Activated naive CD4-positive, alpha-beta T cell (primary cell): ENCODE measurements at places on chromosomes 13 and 19.
A peak's percentile ranks its signal among the peaks of the same experiment; 100 is the strongest.

GRCh38 chr19:15866636-15867035, 31.2 kb downstream of the CYP4F2 start:
- DNase-seq: no peak

- no peak for DNase-seq
These were observed 125.2 kb downstream of the KDM4B start for GRCh38 chr19:5093948-5094718.

GRCh38 chr19:23699521-23699860, 12.5 kb upstream of the ZNF675 start:
- no peak for DNase-seq

DNA sequence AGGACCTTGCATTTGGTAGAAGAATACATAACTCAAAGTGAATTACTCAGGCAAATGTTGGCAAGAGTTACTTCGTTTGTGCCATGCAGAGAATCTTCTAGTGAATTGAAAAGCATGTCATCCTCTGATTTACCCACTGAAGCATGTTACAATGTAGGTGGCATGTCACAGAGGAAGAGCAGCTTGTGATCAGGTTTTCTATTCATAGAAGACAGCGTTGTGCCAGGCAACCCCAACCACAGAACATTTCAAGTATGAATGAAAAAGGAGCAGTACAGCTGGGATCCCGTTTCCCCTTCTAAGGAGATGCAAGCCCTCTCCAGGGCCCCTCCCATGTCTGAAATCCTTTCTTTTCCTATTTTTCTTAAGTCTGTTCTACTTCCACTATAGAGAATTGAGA, 6.0 kb upstream of the KATNAL1 start:
- no peak for DNase-seq

- no peak for DNase-seq
These were observed 74.4 kb downstream of the MAP4K1 start for GRCh38 chr19:38543286-38543806.

DNA sequence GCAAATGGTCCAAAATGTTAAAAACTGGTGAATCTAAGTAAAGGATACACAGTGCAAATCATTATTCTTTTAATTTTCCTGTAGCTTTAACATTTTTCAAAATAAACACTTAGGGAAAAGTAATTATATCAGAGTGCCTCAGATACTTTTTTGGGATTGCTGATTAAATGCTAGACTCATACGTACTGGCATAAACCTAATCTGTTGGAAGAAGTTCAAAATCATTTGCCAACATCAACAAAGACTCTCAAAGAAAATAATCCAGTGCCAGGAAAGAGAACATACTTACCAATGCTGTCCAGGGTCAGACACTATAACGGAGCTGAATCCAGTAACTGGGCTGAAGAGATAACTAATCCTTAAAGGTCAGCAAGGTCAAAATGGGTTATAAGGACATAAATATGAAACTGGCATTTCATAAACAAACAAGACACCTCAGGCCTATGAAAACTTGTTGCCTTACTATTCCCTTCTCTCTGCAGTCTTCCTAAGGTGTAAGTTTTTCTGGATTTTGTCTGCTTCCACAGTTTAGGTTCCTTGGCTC, 3.3 kb upstream of the ZNF420 start:
- no peak for DNase-seq

- no peak for DNase-seq
These were observed 613.2 kb upstream of the KLF12 start for GRCh38 chr13:74747186-74747955.

DNA sequence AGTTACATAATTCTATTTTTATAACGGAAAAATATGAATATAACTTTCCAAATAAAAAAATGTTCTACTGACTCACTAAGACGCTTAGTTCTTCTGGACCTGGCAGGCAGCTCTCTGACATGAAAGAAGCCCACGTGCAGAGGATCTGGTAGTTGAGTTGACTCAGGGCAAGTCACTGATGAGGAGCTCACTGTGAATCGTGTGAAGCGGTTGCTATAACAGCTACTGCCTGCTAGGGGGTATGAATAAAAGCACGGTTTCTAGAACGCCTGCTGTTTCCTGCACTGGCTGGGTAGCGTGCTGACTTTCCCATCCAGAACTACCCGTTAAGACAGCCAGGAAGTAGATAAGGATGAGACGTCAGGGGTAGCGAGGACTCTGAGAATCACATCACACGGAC, 54.7 kb upstream of the WASF3 start:
- no peak for DNase-seq

- DNase-seq: no peak
These were observed 15.5 kb upstream of the KIR3DL3 start for GRCh38 chr19:54708781-54709180.

DNA sequence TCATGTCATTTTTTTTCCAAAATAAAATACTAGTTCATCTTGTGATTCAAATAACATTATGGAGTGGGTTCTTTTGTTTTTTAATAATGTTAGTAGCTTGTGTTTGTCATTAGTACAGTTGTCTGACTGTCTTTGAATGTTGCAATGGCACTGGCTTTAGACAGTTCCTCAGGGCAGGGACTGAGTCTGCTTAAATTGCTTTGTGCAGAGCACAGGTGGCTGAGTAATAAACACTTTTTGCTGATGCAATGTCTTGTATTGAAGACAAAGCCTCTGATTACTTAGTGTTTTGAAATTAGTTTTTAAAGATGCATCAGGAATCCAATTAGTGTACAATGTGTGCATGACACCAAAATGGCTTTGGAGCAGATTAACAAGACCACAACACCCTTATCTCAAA, 88.7 kb upstream of the PCDH9 start:
- DNase-seq: no peak

DNA sequence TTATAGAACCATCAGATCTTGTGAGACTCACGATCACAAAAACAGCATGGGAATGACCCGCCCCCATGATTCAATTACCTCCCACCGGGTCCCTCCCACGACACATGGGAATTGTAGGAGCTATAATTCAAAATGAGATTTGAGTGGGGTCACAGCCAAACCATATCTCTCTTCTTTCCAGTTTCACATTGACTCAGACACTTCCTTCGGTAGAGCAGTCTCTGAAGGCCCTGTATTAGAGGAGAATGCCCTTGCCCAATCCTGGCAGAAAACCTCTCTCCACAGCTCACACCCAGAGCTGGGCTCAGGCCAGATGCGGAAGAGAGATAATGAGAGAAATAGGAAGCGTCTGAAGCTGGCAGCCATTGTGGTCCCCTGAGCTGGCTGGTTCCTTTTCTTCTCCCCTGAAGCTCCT, 72.4 kb upstream of the CLDN10 start:
- DNase-seq: no peak

DNA sequence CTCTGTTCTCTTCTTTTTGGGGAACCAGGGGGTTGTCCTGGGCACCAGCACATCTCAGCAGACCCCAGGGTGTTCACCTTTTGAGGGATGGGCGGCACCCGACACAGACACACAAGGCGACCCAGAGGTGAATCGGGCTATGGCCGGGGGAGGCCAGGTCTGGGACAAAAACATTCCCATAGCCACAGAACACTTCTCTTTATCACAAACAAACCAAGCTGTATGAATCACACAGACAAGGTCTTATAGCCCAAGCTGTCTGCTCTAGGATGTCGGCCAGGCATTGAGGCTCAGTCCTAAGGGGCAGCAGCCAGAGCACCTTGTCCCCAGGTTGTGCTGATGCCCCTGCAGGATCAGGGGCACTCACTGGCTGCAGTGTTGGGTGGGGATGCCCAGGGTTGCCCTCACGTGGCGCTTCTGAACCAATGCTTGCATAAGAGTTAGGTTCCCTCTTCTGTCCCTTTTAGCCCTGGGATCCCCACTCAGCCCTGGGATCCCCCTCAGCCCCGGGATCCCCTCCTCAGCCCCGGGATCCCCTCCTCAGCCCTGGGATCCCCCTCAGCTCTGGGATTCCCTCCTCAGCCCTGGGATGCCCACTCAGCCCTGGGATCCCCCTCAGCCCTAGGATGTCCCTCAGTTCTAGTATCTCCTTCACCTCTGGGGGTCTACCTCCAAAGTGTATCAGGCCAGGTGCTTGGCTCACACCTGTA, 26.9 kb downstream of the MAU2 start:
- no peak for DNase-seq

- no peak for DNase-seq
These were observed 31.4 kb downstream of the CERS4 start for GRCh38 chr19:8240274-8241229.

DNA sequence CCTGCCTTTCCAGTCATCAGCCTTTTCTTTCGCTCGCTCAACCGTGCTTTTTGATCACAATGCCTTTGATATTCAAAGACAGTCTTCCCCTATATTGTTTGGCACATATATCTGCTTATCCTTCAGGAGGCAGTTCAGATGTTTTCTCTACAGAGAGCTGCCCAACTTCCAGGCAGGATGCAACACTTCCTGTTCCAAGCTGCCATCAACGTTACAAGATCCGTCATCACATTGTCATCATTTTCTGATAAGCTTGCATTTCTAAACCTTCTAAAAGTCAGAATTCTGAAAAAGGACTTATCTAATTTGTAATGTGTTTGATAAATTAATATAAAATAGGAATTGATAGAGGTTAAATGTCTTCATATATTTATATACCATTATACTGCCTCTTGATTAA, 574.2 kb downstream of the TBC1D4 start:
- DNase-seq: no peak

DNA sequence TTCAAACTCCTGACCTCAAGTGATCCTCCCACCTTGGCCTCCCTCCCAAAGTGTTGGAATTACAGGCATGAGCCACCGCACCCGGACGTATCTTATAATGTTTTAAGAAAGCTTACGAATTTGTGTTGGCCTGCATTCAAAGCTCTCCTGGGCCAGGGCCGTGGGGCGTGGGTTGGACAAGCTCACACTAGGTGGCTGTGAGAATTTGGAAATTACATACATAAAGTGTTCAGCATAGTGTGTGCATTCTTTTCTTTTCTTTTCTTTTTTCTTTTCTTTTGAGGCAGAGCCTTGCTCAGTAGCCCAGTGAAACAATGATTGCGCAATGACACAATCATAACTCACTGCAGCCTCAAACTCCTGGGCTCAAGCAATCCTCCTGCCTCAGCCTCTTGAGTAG, 2.6 kb downstream of the ZSWIM4 start:
- no peak for DNase-seq

GRCh38 chr19:13507053-13507611, 853 bp upstream of the CACNA1A start:
- DNase-seq: no peak

- no peak for DNase-seq
These were observed 8.1 kb downstream of the SULT2B1 start for GRCh38 chr19:48560095-48560530.

DNA sequence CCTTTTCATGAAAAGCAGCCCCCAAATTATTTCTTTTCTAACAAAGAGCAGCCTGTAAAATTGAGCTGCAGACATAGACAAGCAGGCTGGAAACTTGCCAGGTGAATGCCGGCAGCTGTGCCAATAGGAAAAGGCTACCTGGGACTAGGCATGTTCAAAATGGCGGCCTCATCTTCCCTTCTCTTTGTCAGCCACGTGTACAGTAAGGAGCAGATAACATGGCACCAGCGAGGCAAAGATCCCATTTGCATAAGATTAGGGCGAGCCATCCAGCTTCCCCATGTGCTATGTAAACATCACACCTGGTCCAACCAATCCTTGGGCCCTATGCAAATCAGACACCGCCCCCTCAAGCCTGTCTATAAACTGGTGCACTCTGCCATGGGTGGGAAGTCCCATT, 31.2 kb upstream of the CACNA1A start:
- no peak for DNase-seq

DNA sequence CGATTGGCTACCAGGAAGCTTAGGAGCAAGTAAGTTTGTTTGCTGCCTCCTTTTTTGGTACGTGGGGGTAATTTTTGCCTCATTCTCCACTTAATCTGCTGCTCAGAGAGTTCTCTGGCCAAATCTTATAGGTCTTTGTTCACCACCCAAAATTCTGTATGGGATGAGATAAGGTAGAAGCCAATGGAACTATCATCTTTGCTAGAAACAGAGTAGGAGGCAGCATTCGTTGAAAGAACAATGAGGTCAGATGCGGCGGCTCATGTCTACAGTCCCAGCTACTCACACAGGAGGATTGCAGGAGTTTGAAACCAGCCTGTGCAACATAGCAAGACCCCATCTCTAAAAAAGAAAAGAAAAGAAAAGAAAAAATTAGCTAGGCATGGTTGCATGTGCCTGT, 5.0 kb upstream of the DNAAF3 start:
- no peak for DNase-seq

DNA sequence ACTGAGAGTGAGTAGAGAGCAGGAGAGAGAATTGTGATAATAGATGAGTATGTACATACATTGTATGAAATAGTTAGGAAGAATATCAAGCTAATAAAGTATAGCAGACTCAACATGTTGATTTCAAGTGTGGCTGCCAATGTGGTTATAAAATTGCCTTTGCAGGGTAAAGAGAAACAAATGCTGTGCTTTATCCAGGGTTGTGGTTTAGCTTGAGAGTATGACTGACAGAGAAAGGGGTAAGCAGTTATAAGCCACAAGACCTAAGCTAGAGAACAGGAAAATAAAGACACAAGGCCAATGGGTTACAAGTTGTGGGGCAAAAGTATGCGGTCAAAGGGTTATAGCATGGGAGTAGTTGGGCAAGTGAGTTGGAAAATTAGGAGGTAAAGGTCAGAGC, 1217.5 kb downstream of the DIAPH3 start:
- DNase-seq: no peak

- DNase-seq: no peak
These were observed 159.9 kb upstream of the PRR20A start for GRCh38 chr13:56980856-56981255.

DNA sequence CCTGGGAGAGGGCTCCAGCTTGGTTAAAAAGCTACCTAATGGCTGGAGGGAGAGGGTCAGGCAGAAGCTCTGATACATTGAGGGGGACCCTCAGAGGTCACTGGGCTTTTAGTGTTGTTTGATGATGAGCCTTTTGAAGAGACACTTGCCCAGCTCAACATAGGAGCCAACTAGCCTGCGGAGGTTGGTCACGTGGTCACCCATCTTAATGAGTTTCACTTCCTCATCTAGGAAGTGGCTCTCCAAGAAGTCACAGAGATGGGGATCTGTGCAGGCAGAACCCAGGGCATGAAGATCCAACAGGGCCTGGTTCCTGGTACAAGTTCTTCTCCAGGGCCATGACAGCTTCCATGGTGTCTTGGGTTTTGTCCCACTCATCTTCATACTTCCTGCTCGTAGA, 33.4 kb downstream of the IPO5 start:
- no peak for DNase-seq

- no peak for DNase-seq
These were observed 49.0 kb upstream of the FRY start for GRCh38 chr13:31982540-31982939.

DNA sequence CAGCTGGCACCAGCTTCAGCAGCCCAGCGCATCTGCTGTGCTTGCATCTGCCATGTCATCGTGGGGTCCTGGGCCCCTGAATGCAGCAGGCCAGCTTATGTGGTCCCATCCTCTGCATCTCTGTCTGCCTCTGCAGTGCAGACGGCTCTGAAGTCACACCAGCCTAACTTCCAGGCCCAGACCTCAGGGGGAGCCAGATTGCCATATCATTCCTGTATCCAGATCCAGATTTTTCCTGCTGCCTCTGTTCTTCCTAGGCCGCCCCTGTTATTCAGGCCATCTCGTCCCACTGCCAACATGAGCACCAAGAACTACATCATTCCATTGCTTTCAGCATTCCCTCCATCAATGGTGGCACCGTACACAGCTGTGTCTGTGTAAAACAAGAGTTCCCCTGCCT, 571.6 kb downstream of the UQCRFS1 start:
- DNase-seq: no peak

- DNase-seq: no peak
These were observed 1.0 kb downstream of the DIRAS1 start for GRCh38 chr19:2719920-2720776.

- peak; percentile 17 for DNase-seq
These were observed 4.5 kb upstream of the RAB3A start for GRCh38 chr19:18208098-18208951.
